Dermis blood vessel endothelial cell (primary cell): ENCODE measurements at places on chromosomes 1 and 21.

DNA sequence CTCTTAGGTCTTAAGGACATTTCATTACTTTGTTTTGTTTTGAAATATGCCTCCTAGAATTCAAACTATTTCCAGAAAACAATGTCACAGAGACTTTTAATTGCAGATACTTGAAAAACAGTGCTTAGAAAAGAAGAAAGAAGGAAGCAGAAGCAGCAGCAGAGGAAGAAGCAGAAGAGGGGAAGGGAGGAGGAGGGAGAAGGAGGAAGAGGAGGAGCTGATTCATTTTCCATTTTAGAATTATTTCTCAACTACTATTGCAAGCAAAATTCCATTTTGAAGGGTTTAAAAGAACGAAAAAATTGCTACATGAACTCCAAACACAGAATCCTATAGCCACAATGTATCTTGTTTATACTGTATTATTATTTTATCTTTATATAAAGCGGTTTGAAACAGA lies 13.9 kb downstream of the RC3H1 start:
- DNase-seq, result no peak

DNA sequence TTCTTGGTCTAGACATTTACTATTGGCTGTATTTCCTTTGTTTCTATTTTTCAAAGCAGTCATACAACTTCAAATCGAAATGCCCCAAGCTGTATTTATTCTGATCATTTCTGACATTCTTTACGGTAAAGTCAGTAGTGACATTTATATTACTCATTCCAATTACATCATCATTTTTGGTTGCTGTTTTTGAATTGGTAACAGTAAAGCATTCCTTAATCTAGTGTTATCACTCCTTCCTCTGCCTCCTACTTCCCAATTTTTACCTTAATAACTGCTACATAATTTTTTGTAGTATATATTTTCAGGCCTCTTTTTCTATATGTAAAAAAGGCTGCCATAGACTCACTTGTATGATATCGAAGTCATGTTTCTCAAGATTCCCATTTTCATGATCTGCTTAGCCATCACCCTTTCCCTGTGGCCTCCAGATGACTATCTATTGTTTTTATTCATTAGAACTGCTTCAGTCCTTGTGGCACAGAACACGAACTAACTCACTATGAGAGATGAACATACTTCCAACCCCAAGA lies 167.2 kb downstream of the RUNX1 start:
- DNase-seq, result peak; percentile 78

DNA sequence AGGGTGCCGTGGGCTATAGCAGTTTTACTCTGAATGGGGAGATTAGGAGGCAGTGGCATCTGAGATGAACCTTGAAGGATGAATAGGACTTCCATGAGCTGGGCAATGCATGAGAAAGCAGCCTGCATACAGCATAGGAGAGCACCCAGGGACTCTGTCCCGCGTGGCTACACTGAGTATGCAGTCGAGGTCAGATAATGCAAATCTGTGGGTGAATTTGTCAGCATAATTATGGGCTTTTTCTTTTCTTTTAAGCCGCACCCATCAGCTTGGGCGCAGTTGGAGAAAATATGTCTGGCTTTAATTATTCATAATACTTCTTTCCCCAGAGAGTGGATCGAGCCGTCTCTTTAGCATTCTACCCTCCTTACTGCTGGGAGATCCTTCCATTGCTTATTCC lies 188.5 kb downstream of the ZSCAN20 start:
- DNase-seq, result no peak

DNA sequence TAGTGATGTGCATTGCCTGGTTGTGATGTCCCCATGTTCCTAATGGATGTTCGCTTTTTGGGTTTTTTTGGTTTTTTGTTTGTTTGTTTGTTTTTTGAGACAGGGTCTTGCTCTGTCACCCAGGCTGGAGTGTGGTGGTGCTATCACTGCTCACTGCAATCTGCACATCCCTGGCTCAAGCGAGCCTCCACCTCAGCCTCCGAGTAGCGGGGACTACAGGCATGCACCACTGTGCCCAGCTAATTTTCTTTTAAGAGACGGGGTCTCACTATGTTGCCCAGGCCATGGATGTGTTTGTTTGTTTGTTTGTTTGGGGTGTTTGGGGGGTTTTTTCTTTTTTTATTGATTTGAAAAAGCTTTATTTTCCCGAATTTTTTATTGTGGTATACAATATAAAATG lies 2.1 kb downstream of the COL6A2 start:
- DNase-seq, result no peak

- no peak for DNase-seq
These were observed 41.9 kb downstream of the CTNNBIP1 start for GRCh38 chr1:9868244-9868590.

- no peak for DNase-seq
These were observed 25.5 kb downstream of the ROR1 start for GRCh38 chr1:63799307-63799706.

- DNase-seq, result no peak
These were observed 177.5 kb downstream of the ROR1 start for GRCh38 chr1:63951059-63951946.

GRCh38 chr1:67942274-67942673 lies 108.2 kb downstream of the DIRAS3 start:
- DNase-seq, result no peak

GRCh38 chr1:79204779-79205479 lies 198.4 kb upstream of the ADGRL4 start:
- no peak for DNase-seq

DNA sequence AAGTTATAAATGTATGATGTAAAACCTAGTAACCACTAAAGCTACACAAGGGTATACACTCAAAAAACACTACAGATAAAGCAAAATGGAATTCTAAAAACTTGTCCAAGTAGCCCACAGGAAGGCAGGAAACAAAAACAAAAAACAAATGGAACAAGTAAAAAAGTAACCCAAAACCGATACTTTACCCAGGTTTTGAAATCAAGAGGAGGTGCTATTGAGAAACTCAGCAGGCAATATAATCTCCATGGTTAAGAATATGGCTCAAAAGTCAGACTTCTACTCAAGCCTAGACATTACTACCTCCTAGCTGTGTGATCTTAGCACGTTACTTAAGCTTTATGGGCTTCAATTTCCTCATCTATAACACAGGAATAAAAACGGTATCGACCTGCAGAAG lies 13.3 kb downstream of the RBBP5 start:
- DNase-seq, result no peak

DNA sequence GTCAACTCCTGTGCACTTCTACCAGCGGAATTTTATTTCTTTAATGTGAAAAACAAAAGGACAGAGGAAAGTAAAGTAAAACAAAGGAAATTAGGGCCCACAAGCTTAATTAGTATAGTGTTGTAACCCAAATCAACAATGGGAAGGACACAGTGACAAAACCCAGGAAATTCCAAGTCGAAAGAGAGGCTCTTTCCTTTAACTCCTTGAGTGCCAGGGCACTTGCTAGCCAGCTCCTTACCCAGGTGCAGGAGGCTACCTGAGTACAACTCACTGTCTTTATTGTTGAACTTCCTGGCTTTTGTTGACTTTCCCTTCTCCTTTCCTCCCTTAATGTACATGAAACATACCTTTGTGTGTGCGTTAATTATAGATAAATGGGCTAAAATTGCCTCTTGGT lies 55.0 kb downstream of the PEX14 start:
- peak; percentile 10 for DNase-seq

DNA sequence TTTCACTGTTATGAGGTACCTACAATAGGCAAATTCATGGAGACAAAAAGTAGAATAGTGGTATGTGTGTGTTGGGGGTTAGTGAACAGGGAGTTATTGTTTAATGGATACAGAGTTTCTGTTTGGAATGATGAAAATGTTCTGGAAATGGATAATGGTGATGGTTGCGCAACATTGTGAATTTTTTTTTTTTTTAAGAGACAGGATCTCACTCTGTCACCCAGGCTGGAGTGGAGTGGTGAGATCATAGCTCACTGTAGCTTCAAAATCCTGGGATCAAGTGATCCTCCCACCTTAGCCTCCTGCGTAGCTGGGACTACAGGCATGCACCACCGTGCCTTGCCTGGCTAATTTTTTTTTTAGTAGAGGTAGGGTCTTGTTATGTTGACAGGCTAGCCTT lies 34.5 kb upstream of the TRABD2B start:
- DNase-seq, result no peak

DNA sequence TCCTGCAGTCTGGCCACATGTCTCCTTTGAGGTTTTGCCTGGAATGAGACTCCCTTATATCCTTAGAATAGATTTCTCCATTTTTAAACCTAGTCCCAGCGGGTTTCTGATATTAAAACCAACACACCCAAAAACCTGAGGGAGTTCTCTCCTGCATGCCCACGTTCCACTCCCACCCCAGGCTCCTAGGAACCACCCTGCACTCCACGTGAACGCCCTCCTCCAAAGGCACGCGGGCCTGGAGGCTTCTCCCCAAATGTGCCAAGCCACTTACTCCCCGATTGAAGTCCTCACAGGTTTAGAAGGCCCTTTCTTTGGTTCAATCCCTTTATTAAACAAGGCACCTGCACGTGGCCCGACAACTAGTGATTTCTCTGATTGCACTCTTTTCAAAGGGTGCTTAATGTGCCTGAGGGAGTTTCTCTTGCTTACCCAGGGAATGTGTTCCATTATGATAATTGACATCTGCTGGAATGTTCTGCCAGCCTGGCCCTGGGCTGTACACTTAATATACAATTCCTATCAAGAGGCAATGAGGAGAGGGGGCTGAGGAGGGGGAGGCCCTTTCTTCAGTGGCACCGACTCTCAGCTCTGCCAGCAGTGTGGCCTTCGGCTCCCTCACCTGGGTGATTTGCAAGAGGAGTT lies 104.3 kb upstream of the ADAR start:
- no peak for DNase-seq

DNA sequence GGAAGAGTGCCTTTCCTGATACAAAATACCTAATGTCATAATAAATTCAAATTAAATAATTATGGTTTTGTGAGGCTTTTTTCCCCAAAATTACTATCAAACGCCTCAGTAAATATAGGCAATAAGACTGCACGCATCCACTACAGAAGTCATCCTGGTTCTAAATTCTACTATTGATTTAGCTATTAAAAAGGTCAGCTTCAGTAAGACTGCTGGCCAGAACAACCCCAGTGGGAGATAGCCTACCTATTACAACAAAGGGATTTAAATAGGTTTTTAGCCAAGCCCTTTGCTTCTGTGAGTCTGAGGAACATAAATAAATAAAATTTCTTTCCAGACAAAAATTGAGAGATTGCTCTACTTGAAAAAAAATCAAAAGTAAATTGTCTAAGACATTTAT lies 132.1 kb downstream of the PLPPR4 start:
- no peak for DNase-seq

- DNase-seq, result no peak
These were observed 3.8 kb downstream of the HECTD3 start for GRCh38 chr1:45007311-45007710.

- DNase-seq, result peak; percentile 45
These were observed 83.7 kb downstream of the TNFSF18 start for GRCh38 chr1:172966844-172967540.

GRCh38 chr1:173474097-173474779 lies 2.9 kb upstream of the PRDX6 start:
- no peak for DNase-seq

GRCh38 chr1:56167596-56167995 lies 411.8 kb downstream of the PLPP3 start:
- no peak for DNase-seq

GRCh38 chr1:90007979-90008404 lies 13.1 kb downstream of the ZNF326 start:
- no peak for DNase-seq

DNA sequence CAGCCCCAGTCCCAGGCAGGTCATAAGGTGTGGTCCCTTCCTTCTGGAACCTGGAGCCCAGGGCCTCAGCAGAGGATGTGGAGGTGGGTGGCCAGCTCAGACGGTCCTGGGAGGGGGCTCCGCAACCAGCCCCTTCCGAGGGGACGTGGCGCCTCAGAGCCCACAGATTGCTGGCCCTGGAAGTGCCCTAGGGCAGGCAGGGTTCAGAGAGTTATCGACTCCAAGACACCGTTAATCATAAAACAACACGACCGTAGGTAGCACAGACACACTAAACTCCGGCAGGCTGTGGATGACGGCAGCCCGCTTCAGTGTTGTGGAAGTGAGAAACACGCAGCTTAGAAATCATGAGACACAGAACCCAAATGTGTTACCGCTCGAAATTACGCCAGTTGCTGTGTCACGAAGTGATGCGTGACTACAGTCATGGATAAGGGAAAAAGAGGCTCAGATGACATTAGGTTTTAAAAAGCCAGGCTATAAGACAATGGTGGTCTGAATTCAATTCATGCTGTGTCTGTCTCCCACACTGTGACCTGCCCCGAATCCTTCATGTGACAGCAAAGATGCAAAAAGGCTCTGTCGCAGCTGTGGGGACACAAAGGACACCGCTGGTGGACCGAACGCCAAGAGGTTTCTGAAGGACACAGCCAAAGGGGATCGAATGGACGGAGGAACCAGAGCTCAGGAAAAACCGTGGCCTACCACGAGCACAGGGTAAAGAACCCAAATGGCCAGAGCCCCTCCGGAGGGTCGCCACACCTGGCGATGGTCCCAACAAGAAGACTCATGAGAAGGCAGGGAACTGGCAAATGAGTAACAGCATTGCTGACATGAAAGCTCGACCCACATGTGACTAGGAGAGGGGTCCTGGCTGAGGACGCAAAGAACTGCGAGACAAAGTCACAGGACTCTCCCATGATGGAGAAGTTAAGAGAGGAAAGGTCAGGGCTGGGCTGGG lies 1.7 kb upstream of the SUMO3 start:
- no peak for DNase-seq

DNA sequence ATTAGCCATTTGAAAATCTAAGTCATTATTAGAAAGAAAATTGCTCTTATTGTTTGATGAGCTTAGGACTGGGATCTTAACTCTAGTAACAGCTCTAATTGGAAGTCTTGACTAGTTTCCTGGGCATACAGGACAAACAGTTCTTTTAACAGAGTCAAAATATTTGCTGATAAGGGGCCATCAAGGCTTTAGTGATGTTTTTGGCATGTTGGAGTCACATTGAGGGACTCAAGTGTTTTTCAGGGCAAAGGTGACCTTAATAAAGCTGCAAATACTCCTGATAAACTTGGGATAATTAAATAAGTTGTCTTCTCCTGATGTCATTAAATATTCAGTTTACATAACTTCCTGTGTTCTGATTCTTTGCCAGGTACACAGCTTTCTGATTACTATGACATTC lies 6.5 kb upstream of the KRTAP19-7 start:
- DNase-seq, result no peak

GRCh38 chr1:99622702-99623347 lies 23.1 kb upstream of the PALMD start:
- no peak for DNase-seq

DNA sequence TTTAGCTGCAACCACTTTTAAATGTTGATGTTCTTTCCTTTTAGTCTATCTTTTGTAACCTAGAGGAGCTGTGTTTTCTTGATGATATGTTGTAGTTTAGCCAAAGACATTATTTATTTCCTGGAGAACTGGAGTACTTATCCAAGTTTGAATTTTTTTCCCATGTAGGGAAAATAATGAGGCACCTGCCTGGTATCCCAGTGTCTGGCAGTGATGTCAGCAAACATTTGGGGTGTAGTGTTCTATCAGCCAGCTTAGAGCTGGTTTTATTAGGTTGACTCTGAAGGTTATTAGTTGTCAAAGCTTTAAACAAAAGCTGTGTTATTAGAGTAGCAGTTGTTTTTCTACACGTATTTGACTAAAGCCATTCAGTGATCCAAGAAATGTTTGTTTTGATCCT lies 3.2 kb downstream of the CTPS1 start:
- DNase-seq, result no peak

GRCh38 chr1:180906511-180906910 lies 6.2 kb upstream of the KIAA1614 start:
- no peak for DNase-seq
